Upper lobe of left lung (tissue), 6 donors: ENCODE measurements at places on chromosomes 16 and 17. TPM values are rescaled to one million over a fixed set of nuclear protein-coding genes. Genes with fewer than 3 reads are reported as not detected.

The KCTD19 gene
- total RNA-seq: not detected

GRCh38 chr16:88344411-88345030, 38.2 kb upstream of the ZNF469 start:
- DNase-seq: no peak

DNA sequence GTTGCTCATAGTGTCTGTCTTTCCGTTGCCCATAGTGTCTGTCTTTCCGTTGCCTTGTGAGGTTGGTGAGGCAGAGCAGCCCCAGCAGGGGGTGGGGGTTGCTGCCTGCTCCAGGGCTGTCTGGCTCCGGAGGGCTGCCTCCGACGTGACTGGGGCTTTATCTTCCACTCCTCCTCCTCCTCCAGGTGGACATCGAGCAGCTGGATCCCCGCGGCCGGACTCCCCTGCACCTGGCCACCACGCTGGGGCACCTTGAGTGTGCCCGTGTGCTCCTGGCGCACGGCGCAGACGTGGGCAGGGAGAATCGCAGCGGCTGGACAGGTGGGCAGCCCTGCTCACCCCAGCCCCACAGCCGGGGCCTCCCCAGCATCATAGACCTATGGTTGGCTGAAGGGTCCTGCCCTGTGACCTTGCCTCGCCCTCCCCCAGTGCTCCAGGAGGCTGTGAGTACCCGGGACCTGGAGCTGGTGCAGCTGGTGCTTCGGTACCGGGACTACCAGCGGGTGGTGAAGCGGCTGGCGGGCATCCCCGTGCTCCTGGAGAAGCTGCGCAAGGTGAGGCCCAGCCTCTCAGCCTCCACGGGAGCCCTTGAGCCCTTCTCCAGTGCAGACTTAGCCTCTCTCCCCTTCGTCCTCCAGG, 14.7 kb downstream of the ANKRD13B start:
- DNase-seq: no peak

The PITPNC1 gene
- total RNA-seq: 22.0 TPM

DNA sequence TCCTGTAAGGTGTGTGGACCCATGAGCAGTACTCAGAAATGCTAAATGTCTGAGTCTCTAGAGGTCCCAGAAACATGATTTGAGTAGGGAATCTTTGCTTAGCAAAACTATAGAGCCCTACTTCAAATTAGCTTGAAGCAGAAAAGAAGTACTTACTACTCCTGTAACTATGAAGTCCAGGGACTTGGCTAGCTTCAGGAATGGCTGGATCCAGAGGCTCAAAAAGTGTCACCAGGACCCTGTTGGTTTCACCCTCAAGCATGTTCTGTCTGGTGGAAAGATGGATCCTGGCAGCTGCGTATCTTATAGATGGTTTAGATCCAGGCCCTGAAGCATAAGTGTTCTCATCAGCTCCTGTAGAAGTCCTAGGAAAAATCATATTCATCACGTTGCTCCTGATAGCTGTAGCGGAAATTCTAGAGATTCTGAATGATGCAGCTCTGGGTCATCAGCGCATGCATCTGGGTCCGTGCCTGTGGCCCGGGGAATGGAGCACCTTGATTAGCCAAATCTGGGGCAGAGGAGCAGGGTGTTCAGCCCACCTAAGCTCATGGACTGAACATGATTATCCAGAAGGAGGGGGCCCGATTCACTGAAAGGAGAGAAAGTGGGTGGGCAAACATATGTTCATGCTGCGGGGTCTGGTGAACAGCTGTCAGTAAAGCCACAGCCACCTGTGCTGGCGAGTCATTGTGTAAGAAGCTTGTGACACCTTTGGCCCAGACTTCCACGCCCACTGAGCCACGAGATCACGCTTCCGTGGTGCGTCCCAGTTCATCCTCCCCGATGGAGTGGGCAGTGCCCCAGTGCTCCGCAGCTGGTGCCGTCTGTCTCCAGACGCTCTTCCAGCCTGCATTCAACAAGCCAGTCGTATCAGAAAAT, 260.6 kb downstream of the CPPED1 start:
- DNase-seq: no peak

GRCh38 chr17:78357177-78357586, 2.7 kb downstream of the SOCS3 start:
- DNase-seq: peak; percentile 82
